ENCODE measurements at places on chromosomes 2 and 18.
A peak's percentile ranks its signal among the peaks of the same experiment; 100 is the strongest.

- peak; percentile 45 for DNase-seq
These were observed 97.2 kb upstream of the ZCCHC2 start for GRCh38 chr18:62425465-62426190.

DNA sequence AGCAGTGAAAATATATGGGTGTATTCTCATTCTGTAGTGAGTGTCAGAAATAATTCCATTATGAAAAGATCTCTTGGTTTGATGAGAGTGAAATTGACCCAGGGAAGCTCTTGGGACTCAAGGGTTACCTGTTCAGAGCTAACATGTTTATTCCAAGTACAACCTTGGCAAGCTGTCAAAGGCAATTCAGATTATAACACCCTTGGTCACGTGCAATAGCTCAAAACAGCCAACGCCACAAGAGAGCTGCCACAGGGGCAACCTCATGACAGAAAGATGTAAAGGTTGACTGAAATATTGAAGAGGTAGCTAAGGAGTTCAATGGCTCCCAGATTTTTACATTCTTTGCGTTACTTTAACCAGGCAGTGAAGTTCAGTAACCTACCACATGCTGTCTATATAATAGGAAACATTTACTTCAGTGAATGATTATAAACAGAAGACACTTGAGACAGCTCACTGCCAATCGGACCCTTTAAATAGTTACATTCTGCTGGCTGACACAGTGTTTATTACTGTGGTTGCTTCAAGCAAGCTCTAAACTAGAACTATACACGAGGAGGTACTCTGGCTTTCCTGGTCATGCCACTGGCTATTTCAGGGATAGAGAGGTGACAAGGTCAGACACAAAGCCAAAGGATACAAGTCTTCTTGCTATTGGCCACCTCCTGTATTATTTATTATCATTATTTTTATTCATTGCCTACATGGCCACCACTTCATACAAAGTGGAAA lies 187.3 kb downstream of the PID1 start:
- no peak for DNase-seq

- no peak for DNase-seq
These were observed 130.3 kb upstream of the RAB12 start for GRCh38 chr18:8478968-8479370.

DNA sequence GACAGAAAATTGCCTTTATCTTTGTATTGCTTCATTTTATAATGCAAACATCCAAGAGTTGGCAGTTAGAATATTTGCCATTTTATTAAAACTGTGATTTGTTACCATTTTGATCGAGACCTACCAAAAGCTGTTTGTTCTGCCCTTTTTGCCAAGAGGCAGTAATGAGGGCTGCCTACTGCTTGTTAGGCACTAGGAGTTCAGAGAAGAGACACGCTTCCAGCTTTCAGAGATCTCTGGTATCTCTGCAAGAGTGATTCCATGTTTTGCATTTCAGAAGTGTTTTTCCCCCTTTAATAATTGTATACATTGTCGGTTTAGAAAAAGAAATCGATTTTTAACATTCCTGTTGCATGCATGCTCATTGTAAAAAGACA lies 628 bp downstream of the MRPL30 start:
- peak; percentile 25 for DNase-seq

DNA sequence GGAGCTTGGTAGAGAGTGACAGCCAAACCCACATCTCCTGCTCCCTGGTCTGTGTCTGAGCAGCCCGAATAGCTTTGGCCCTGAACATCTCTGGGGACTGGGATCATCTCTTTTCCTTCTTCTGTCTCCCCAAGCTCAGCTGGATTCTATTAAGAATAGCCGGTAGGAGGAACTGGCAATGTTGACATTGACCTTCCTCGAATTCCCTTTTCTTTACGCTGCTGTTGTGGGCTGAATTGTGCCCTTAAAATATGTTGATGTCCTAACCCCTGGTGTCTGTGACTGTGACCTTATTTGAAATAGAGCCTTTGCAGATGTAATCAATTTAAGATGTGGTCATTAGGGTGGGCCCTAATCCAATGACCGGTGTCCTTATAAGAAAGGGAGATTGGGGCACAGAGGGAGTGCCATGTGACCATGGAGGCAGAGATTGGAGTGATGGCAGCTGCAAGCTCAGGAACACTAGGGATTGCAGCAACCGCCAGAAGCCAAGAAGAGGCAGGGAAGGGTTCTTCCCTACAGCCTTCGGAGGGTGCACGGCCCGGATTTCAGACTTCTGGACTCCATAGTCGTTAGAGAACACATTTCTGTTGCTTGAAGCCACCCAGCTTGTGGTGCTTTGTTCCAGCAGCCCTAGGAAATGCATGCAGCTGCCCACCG lies 5.8 kb upstream of the SFTPB start:
- DNase-seq, result no peak

DNA sequence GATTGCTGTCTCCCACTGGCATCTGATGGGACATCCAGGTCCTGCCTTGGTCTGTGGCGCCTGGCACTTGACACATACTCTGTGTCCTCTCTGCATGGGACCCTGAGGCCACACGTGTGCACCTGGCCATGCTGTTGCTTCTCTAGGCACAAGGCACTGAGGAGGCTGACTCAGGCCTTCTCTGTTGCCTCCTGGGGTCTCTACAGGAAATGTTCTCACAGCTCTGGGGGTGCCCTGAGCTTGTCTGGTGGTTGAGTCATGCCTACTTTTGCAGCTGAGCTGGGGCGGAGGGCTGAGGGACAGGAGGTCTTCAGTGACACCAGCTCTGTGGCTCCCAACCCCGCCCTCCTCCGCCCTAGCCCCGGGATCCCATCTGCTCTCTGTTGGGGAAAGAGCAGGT lies 207.0 kb upstream of the HS6ST1 start:
- no peak for DNase-seq
